WTC11 (cell line): ENCODE measurements at places on chromosomes 5 and 9.
A peak's percentile ranks its signal among the peaks of the same experiment; 100 is the strongest.

GRCh38 chr5:91830361-91830953, 447.3 kb upstream of the ARRDC3 start:
- no peak overlapping the region for H3K27ac ChIP-seq
- no peaks in the 10 kb centered on the region for H3K27me3 ChIP-seq
- H3K4me1 ChIP-seq: peaks cover 3% of the 10 kb centered on the region
- DNase-seq: no peak
- no peaks in the 10 kb centered on the region for H3K36me3 ChIP-seq
- H3K4me3 ChIP-seq: no peak overlapping the region

GRCh38 chr9:122236681-122237080, 7.9 kb upstream of the LHX6 start:
- peaks cover 12% of the 10 kb centered on the region for H3K36me3 ChIP-seq
- peaks cover 12% of the 10 kb centered on the region for H3K27me3 ChIP-seq
- no peak overlapping the region for H3K4me3 ChIP-seq
- DNase-seq: no peak
- peaks cover 10% of the 10 kb centered on the region for H3K4me1 ChIP-seq
- no peak overlapping the region for H3K27ac ChIP-seq

DNA sequence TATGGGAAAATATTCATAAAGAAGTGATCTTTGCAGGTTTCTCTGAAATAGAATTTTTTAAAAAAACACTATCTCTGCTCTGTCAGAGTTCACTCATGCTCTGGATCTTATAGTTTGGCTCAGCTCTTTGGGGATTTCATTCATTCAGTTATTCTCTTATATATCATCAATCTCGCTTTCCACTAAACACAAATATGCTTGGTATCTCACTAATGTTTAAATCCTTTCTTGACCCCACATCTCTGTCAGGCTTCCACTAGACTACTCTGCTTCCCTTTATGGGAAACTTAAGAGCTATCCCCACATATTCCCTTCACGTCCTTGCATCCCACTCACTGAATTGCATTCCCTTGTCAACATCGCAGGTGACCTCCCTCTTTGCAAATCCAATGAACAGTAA, 396.1 kb downstream of the ENC1 start:
- no peaks in the 10 kb centered on the region for H3K36me3 ChIP-seq
- no peak overlapping the region for H3K4me3 ChIP-seq
- no peak overlapping the region for H3K27ac ChIP-seq
- no peak for DNase-seq

DNA sequence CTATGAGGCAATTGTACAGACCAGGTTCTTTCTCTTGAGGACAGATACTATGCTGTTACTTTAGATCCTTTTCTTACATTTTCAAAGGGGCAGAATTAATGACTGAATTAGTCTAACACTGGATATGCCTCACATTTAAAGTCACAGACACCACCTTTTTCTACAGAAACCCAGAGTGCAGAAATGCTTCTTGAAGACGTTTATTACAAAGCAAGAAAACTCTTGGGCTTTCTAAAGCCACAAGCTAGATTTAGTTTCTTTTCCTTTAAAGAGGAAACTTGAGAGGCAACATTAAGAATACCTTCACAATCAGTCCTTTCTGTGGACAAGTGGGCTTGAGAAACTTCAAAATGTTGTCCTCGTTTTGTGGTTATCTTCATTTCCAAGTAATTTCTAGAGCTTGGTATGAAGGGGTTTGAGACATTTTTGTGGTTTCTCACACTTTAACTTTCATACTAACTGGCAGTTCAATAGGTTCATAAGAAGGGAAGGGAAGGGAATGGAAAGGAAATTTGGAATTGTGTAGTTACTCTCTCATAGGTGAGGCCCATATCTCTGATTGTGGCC, 527.4 kb downstream of the RASEF start:
- no peak for DNase-seq
- no peak overlapping the region for H3K27ac ChIP-seq
- no peaks in the 10 kb centered on the region for H3K36me3 ChIP-seq
- H3K4me3 ChIP-seq: no peak overlapping the region

- peaks cover 3% of the 10 kb centered on the region; the same call in 1 of the 2 replicates for H3K4me1 ChIP-seq
- no peaks in the 10 kb centered on the region for H3K27me3 ChIP-seq
- no peak overlapping the region for H3K27ac ChIP-seq
- H3K4me3 ChIP-seq: no peak overlapping the region
- no peak for DNase-seq
These were observed 385.0 kb upstream of the TRPC7 start for GRCh38 chr5:136750224-136750862.

DNA sequence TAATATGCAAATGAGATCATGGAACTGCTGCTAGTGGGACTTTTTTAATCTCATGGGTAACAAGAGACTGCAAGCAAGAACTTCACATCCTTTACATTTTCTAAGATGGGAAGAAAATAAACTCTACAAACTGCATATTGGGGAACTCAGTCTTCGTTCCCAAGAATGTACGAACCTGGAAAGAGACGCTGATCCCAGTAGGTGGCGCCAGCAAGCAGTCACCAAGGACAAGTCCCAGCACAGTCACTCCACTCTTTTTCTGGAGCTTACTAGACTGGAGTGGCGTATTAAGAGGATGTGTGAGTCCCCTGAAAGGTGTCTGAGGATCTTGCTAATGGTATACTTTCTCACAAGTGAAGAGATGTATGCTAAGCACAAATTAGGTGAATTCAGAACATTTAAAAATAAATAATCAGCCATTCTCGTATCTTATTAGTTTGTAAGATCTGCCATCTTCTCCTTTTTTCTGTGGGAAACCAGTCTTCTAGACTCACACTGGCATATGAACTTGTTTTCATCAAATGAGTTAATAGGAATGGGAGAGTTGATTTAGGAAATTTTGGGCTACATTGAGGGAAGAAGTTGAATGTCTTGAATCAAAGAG, 16.0 kb upstream of the PUM3 start:
- peak; percentile 82 for DNase-seq
- no peak overlapping the region for H3K4me3 ChIP-seq
- H3K4me1 ChIP-seq: peaks cover 4% of the 10 kb centered on the region; the same call in 1 of the 2 replicates
- peaks cover 6% of the 10 kb centered on the region for H3K27me3 ChIP-seq
- H3K27ac ChIP-seq: no peak overlapping the region

- peaks cover 34% of the 10 kb centered on the region for H3K4me1 ChIP-seq
- DNase-seq: no peak
- peaks cover 40% of the 10 kb centered on the region for H3K36me3 ChIP-seq
- H3K4me3 ChIP-seq: no peak overlapping the region
These were observed 18.5 kb downstream of the JADE2 start for GRCh38 chr5:134543820-134544614.
